ENCODE measurements at places on chromosomes 3 and 15.
A peak's percentile ranks its signal among the peaks of the same experiment; 100 is the strongest.

DNA sequence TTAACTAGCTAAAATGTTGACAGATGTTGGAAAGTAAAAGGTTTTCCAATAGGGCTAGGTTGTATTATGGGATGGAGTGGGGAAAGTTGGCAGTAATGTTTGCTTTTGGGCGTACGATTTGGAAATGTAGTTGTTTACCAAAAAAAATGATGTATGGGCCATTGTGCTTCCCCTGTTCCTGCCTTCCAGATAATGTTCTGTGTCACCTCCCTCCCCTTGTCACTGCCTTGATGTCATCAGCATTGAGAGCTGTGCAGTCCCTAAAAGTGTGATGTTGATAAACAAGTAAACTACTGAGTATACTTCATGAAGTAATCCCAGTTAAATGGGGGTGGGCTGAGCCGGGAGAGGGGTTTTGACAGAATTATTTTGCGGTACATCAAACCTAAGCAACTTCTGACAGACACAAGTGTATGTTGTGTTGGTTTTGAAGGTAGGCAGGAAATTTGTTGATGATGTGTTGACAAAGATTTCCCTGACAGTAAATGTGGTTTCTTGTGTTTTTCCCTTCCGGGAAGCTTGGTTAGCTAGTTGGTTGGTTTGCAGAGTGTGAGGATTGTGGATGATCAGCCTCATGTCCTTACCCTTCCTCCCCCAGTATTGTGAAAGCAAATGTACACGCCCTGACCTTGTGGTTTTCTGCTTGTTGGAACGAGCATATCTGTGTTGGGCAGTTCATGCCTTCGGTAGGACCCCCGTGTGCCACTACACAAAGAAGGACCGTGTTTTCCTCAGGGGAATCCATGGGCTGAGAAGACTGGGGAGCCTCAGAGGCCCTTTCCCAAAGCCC lies 87.3 kb downstream of the PGPEP1L start:
- no peak for DNase-seq

- DNase-seq: no peak
Measured at GRCh38 chr3:118412503-118412902, 622.1 kb downstream of the IGSF11 start.

DNA sequence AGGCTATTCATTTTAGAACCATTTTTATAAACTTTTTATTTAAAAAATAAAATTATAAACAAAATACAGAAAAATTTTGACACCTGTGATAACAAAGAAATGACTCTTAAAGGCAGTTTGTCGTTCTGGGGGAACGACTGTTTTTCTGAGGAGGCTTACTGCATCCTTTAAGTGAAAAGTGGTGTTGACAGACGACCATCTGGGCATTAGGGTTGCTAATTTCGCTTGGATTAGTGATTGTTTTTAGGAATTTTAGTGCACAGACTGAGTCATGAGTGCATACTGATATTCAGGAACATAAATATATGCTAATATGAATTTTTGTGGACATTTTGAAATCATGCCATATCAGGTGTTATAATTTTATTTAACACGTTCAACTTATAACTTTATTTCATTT lies 28.5 kb downstream of the OSTN start:
- DNase-seq: no peak

GRCh38 chr3:183411216-183411922 lies 17.1 kb downstream of the MCF2L2 start:
- DNase-seq: no peak

DNA sequence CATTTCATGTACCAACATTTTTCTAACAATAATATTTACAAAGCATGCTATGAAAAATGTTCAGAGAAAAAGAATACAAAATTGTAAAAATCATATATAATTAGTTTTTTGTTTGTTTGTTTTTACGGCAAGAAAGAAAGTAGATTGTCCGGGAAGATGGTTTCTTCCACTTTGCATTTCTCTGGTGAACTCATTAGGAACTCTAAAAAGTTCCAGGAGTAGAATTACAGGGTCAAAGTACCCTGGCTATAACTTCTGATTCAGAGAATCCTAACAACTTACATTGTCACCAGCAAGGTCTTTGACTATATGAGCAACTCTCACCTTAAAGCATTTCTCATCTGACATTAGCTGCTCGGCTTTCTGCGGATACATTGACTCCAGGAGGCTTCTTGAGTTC lies 196.7 kb downstream of the PDE8A start:
- DNase-seq: no peak

GRCh38 chr3:149555927-149556326 lies 81.4 kb downstream of the TM4SF4 start:
- no peak for DNase-seq

DNA sequence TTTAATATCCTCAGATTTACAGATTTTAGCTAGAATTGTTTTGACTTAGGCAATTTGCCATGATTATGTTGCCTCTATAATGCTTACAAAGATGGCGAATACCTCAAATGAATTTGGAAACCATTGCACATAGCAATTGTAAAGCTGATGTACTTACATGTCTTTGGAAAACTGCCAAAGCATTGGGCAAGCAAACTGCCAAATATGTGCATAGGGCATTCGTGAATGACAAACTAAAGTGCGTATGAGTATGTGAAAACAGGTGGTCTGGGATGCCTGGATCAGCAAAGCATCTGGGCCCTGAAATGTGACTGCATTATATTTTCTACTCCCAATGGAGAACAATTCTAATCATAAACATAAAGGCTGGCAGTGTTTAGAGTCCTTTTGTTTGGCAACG lies 445.3 kb upstream of the ROBO1 start:
- no peak for DNase-seq

DNA sequence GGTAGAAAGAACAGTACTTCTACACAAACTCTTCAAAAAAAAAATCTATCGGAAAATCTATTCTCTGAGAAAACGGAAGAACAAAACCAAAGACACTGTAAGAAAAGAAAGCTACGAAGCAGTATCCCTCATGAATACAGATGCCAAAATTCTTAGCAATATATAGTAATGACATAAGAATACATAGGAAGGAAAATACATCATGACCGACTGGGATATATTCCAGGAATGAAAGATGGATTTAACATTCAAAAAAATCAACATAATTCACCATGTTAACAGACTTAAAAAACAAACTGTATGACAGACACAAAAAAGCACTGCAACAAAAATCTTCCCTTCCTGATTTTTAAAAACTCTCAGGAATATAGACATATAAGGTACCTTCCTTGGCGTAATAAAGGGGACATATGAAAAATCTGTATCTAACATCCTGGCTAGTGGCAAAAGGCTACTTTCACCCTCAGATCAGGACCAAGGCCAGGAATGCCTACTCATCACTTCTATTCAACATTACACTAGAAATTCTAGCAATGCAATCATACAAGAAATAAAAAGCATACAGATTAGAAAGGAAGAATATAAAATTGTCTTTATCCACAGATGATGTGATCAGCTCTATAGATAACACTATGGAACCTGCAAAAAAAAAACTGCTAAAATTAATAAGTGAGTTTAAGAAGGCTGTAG lies 77.6 kb upstream of the XXYLT1 start:
- DNase-seq: no peak

DNA sequence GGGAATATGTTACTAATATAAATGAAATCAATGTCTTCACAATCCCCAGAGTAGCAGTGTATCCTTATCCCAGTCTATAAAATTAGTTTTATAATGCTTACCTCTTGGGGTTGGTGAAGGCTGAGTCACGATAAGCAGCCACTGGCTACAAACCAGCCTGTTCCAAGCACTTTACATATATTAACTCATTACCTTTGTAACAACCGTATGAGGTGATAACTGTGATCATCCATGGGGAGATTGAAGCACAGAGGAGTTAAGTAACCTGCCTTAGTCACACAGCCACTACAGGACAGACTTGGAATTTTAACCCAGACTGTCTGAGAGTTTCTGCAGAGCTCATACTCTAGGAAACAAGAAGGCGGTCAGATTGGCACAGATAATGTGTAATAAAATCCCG lies 43.3 kb upstream of the MITF start:
- no peak for DNase-seq

DNA sequence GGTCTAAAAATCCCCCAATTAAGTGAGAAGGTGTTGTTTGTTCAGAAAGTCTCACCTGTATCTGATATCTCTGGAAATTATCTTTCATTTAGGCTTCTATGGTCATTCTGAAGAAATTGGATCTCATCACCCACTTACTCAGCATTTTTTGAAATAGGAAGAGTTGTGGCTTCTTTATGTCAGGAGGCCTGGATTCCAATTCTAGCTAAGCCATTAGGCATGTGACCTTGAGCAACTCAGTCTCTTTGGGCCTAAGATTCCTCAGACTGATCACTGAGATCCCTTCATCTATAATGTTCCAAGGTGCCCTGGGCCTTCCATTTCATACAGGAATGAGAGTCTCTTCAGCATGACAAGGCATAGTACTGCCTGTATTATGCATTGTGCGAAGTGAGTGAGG lies 70.3 kb downstream of the ARHGEF26 start:
- DNase-seq: no peak

DNA sequence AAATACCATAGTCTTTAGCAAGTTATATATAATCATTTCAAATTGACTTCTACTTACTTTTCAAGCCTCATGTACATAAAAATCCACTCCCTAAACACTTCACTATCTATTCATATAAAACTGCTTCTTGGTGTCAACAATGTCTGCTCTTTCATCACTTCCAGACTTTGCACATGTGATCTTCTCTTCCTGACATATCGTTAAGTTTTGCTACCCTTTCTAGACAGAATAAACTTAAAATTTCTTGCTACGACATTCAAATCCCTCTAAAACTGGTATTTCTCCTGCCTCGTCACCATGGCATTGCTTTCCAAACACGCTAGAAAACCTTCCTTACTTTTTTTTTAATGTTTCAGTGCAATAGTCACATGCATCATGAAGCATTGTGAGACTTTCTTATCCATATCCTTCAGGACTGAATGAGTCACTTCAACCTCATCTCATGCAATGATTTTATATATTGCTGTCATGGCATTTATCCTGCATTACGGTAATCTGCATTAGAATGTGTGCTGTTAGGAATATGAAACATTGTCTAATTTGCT lies 122.8 kb downstream of the GMNC start:
- DNase-seq: no peak

- DNase-seq: peak; percentile 84
Measured at GRCh38 chr15:92831655-92832328, 68.3 kb upstream of the CHD2 start.

DNA sequence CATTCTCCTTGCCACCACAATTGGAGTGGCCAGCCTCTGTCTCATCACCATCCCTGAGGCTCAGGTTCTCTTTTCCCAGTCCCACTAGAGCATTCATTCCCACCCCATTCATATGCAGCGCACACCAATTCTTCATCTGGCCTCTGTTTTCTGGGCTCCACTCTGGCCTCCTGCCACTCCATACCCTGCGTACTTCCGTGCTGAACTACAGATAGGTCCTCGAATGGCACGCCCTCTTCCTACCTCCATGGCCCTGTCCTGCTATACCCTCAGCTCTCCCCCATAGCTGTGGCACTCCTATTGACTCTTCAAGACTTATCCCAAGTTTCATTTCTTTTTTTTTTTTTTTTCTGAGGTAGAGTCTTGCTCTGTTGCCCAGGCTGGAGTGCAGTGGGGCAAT lies 25.9 kb downstream of the PAQR5 start:
- no peak for DNase-seq

GRCh38 chr3:166110102-166110501 lies 272.9 kb upstream of the BCHE start:
- DNase-seq: no peak

GRCh38 chr3:195186041-195186709 lies 84.8 kb downstream of the XXYLT1 start:
- no peak for DNase-seq

- DNase-seq: no peak
Measured at GRCh38 chr3:132017137-132017536, 17.7 kb downstream of the CPNE4 start.

DNA sequence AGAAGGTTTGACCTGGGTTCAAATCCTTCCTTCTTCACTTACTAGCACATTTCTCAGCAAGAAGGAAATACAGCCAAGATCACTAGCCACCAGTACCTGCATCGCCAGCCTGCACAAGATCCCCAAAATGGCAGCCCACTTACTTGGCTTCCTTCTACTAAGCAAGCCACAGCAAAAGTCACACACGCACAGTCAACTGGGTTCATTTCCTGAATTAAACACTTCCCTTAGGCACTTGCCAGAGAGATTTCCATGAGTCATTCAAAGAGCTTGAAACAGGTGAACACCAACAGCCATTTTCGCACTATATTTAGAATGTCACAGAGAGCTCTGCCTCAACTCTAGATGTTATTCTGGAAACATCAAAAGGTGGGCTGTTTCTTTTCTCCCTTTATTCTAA lies 42.6 kb downstream of the MGLL start:
- DNase-seq: no peak

DNA sequence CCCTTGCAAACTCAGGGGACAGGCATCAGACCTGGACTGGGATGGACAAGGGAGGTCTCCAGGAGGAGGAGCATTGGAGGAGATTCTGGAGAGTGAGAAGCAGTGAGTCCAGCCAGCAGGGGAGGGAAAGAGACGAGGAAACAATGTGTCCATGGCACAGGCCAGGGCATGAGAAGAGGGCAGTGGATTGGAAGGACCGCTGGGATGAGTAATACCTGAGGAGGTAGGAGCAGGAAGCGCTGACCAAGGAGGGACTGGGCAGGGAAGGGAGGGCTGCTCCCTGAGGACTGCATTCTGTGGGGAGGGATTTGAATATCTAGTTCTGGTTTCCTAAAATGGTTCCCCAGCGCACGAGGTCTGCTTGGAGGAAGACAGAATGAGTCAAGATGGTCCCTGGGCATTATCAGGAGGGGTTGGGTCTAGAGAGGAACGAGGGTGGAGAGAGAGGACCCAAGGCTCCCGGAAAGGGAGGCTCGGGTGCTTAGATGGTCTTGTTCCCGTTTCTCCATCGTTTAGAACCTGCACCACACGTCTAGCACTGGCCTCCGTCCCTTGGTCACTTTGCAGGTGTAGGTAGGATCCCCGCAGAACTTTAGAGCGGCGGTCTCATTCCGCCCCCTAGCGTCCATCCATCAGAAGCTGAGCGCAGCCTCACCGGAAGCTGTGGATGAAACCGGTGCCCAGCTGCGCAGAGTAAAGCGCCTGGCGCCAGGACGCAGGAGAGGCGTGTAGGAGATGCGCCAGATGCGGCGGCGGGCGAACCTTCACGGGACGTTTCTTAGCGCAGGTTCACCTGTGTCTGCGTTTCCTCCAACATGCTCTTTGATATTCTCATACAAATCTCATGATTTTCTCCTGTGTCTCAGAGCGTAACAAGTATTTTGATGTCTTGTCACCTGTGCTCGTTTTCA lies 190.7 kb upstream of the NDN start:
- DNase-seq: no peak

- no peak for DNase-seq
Measured at GRCh38 chr15:48617619-48618018, 27.9 kb downstream of the FBN1 start.

- no peak for DNase-seq
Measured at GRCh38 chr3:22982981-22983587, 220.0 kb upstream of the UBE2E2 start.

DNA sequence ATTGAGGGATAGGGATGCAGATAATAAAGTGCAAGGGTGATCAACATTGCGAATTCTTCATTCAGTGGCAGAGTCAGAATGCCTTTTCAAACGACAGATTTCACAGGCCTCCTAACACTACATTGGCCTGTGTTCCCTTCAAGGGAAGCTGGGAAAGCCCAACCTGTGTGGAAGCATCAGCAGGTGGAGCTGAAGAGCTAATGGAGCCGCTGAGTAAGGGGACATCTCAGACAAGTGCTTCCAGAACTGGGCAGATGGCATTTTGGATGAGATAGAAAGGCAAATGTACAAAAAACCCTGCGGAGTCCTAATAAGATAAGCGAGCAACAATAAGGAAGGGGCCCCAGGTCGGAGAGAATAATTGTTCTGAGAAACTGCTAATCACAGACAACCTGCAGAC lies 8.5 kb upstream of the SLC24A5 start:
- no peak for DNase-seq

- DNase-seq: no peak
Measured at GRCh38 chr15:71853543-71853942, 43.2 kb downstream of the NR2E3 start.
